ENCODE measurements at places on chromosomes 11 and 22.

DNA sequence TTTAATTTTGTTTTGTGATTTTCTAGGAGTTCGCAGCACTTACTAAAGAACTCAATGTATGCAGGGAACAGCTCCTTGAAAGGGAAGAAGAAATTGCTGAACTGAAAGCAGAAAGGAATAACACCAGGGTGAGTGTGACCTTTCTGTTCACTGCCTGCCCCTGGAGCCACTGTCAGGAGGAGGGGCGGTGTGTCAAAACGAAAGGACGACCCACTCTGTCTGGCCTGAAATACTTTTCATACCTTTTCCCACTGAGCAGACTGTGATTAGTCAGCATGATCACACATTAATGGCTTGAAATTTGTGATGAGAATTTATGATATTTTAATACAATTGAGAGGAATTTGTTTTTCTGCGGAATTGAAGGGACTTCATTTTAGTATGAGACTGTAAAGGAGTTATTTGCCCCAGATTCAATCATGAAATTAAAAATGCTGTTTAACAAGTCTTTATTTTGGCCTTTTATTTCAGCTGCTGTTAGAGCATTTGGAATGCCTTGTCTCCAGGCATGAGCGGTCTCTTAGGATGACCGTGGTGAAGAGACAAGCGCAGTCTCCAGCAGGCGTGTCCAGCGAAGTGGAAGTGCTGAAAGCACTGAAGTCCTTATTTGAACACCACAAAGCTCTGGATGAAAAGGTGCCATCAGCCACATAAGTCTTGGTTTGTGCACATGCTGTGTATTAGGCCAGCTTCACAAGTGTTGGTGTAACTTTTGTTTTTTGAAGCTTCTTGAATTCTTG, 54.1 kb downstream of the PPFIA1 start:
- no peak for DNase-seq

GRCh38 chr22:38325587-38325986, 8.4 kb upstream of the CSNK1E start:
- DNase-seq: no peak

DNA sequence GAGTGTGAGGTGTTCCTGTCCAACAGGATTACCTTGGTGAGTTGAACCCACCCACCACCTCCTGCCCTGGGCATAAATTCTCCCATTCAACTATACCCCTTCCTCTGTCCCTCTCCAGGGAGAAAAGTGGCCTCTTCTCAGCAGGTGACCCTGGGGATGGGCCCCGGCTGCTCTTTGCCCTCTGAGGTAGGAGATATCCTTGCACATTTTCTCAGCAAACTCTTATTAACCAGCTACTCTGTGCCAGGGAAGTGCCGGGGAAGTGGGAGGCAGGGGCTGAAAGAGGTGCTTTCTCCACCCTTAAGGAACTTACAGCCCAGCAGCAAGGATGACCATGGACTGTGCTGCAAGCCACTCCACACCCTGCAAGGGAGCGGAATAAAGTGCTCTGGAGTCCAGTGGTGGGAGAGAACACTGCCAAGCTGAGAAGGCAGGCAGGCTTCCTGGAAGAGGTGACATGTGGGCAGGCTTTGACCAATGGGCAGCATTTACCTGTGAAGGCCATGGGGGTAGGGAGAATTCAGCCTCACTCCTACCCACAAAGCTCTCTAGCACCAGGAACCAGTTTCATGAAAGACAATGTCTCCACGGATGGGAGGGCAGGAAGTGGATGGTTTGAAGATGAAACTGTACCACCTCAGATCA, 21.9 kb upstream of the OAF start:
- no peak for DNase-seq

- DNase-seq: peak; percentile 29
Observed at GRCh38 chr11:27158456-27159334, 118.1 kb downstream of the BBOX1 start.

DNA sequence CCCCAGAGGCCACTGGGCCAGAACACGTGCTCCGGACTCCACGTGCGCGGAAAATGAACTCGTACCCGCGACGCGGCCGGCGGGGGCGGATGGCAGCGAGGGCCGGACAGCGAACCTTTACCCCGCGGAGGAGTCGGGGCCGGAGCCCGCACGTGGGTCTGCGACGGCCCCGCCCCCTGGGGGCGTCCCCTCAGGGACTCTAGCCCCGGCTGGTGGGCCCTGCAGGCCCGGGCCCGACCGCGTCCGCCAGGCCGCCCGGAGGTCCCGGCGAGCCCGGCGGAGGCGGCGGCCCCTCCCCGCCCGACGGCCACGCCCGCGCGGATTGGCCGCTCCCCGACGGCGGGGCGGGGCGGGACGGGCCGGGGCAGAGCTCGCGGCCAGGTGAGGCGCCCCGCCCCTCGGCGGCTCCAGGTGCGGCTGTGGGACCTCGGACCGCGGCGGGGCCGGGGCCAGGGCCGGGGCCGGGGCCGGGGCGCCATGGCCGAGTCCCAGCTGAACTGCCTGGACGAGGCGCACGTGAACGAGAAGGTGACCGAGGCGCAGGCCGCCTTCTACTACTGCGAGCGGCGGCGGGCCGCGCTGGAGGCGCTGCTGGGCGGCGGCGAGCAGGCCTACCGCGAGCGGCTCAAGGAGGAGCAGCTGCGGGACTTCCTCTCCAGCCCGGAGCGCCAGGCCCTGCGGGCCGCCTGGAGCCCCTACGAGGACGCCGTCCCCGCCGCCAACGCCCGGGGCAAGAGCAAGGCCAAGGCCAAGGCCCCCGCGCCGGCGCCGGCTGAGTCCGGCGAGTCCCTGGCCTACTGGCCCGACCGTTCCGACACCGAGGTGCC, at the start of gene FAM83F:
Gene FAM83F (plus strand): TSS at position 389 of the 827 bp plus-strand sequence. CDS start 89 bp downstream, at position 478.
- DNase-seq: no peak

DNA sequence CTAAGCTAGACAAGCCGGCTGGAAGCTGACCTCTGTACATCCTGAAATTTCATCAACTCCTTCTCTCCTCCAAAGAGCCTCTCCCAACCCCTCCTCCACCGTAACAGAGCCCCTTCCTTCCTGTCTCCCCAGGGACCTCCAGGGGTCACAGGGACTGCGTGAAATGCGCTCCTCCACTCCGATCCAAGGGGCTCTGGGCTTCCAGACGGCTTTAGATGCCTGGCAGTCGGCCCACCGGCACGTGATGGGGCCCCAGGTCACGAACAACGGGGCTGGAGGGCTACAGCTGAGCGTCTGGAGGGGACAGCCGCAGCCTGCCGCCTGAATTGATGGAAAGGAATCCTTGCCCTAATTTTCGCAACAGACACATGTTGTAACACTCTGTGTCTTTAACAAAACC, 264.1 kb downstream of the MN1 start:
- no peak for DNase-seq
